ENCODE measurements at places on chromosomes 11 and 22. TPM values are rescaled to one million over a fixed set of nuclear protein-coding genes. Genes with fewer than 3 reads are reported as not detected.

DNA sequence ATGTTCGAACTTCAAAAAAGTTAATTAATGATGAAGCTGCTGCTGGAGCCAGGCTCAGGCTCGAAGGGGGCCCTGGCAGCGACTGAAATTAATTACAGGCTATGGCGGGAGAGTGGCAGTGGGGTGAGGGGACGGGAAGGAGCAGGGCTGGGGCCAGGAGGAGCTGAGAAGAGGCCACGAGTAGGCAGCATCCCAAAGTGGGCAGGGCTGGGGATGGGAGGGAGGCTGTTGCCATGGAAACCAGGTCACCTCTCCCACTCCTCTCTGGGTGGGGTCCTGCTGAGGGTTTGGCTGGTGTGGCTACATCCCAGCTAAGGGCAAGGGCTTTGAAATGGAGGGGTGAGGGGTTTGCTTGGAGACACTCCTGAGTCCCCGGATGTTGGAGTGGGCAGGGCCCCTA lies 23.9 kb downstream of the CACNA1I start:
- H3K27ac ChIP-seq, result no peak overlapping the region
- H3K4me3 ChIP-seq, result no peak overlapping the region
- H3K27me3 ChIP-seq, result peaks cover 52% of the 10 kb centered on the region
- H3K36me3 ChIP-seq, result no peaks in the 10 kb centered on the region
- H3K4me1 ChIP-seq, result no peaks in the 10 kb centered on the region

GRCh38 chr11:115761817-115762216 lies 257.6 kb upstream of the CADM1 start:
- H3K36me3 ChIP-seq, result no peaks in the 10 kb centered on the region
- no peaks in the 10 kb centered on the region for H3K4me1 ChIP-seq
- H3K27ac ChIP-seq, result no peak overlapping the region
- no peak overlapping the region for H3K4me3 ChIP-seq
- peaks cover 45% of the 10 kb centered on the region for H3K27me3 ChIP-seq

GRCh38 chr22:28185130-28185529 lies 266.1 kb upstream of the PITPNB start:
- H3K27ac ChIP-seq, result no peak overlapping the region
- H3K27me3 ChIP-seq, result no peaks in the 10 kb centered on the region
- no peaks in the 10 kb centered on the region for H3K4me1 ChIP-seq
- no peak overlapping the region for H3K4me3 ChIP-seq
- no peaks in the 10 kb centered on the region for H3K36me3 ChIP-seq
- DNase-seq, result no peak

DNA sequence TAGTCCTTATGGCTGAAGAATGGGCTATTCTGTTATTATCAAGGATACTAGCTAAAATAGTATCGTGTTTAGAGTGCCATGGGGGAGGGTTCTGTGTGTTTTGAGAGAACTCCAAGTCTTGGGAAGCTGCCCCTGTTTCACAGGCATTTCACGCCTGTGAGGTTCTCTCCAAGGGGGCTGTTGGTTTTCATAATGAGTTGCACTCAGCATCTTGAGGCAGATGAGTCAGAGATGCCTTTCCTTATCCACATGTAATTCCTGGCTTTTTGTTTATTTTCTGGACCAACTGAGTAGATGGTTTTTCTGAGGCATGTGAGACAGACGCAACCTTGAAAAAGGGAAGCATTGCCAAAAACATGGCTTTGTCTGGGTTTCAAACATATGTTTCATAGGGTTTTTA lies 203.7 kb downstream of the ARHGAP42 start:
- H3K4me1 ChIP-seq, result no peaks in the 10 kb centered on the region
- no peak overlapping the region for H3K4me3 ChIP-seq
- no peaks in the 10 kb centered on the region for H3K36me3 ChIP-seq
- no peaks in the 10 kb centered on the region for H3K27me3 ChIP-seq

DNA sequence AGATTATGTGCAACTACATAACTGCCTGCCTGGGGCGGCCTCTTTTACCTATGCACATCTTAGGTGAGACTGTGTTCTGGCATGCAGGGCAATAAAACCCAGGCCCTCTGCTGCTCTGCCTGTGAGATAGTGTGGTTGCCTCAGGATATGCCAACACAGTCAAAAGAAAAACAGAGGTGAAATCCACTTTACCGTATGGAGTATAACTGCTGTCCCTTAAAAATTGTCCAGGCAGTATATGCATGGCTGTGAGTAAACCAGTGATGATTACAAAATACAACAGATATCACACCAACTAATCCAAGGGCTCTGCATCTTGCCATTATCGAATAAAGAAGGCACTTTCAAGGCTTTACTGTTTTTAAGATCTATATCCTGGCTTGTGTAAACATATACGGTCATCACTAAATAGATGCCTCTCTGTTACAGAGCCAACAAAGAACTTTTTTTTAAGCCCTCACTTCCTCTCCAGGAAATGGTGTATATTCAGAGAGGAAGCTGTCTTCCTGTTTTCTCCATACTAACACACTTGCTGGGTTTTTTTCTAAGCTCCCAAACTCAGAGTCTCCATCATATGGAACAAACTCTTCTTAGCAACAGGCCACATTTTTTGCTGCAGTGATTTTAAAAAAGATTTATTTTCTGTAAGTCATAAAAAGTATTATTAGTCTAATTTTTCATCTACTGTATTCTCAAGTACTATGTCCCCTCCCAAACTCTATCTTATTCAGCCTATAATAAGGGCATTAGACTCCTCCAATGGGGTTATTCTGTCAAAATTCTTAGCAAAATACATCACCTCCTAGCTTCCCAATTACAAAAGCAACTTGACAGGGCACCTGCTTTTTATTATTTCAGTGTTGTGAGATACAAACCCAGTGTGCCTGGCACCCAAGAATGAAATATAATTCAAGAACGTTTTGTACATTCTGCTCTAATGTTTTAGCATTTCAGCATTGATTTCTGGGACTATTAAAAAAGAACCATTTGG lies 135.2 kb downstream of the MAML2 start:
- H3K27ac ChIP-seq, result peak overlapping the region; percentile 58
- H3K27me3 ChIP-seq, result no peaks in the 10 kb centered on the region
- H3K4me3 ChIP-seq, result no peak overlapping the region
- peaks cover 39% of the 10 kb centered on the region for H3K4me1 ChIP-seq

- H3K4me1 ChIP-seq, result peaks cover 40% of the 10 kb centered on the region
- H3K4me3 ChIP-seq, result no peak overlapping the region
- no peak for DNase-seq
- no peaks in the 10 kb centered on the region for H3K27me3 ChIP-seq
Observed at GRCh38 chr11:69682681-69683326, 7.7 kb upstream of the LTO1 start.

DNA sequence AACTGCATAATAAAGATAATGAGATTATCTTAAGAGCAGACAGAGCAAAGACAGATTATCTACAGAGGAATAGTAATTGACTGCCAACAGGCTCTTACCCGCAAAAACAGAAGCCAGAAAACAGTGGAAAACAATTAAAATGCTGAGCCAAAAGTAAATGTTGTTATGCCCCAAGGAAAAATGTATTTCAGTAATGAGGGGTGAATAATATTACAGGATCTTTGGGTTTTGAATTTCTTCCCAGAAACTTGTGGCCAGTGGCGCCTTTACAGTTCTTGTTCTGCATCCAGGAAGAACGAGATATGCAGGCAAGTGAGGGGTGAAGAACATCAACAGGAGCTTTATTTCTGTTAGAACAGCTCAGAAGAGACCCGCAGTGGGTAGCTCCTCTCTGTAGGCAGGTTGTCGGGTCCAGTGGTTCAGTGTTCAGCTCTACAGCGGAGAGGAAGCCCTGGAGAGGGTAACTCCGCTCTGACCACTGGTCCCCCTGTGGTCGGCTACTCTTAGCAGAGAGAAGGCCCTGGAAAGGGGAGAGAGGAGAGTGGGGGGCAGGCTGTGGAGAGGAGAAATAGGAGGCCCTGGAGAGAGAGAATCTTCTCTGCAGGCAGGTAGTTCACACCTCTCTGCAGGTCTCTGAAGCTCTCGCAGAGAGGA lies 51.8 kb upstream of the SC5D start:
- H3K27ac ChIP-seq, result no peak overlapping the region
- H3K4me1 ChIP-seq, result no peaks in the 10 kb centered on the region
- no peaks in the 10 kb centered on the region for H3K36me3 ChIP-seq
- peaks cover 13% of the 10 kb centered on the region for H3K27me3 ChIP-seq
- no peak for DNase-seq
- H3K4me3 ChIP-seq, result no peak overlapping the region

Gene CHST1
- not detected for total RNA-seq

Gene OR4D5
- total RNA-seq, result not detected

Measured in HepG2 (cell line).